ENCODE measurements at places on chromosomes 6 and 20.
A peak's percentile ranks its signal among the peaks of the same experiment; 100 is the strongest.

DNA sequence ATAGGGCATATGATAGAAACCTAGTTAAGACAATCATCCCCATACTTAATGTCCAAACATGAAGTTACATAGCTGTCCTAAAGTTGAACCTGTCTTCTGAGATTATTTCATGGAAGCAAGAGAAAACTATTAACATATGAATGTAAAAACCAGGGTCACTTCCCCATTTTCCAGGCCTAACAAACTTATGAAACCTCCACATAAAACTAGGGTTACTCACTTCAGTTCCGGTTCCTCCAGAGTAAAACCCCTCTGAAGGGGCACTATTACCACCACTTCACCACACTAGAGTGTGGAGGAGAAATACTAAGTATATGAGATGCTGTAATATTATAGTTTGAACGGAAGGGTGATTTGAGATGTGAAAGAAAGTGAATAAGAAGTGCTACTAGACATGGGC lies 14.9 kb downstream of the PRKN start:
- no peak for DNase-seq

GRCh38 chr6:35993150-35993549 lies 31.3 kb downstream of the SLC26A8 start:
- no peak for DNase-seq

- no peak for DNase-seq
Observed at GRCh38 chr6:154593122-154593521, 82.6 kb upstream of the CNKSR3 start.

GRCh38 chr6:166751051-166751595 lies 124.1 kb upstream of the RPS6KA2 start:
- peak; percentile 39 for DNase-seq

DNA sequence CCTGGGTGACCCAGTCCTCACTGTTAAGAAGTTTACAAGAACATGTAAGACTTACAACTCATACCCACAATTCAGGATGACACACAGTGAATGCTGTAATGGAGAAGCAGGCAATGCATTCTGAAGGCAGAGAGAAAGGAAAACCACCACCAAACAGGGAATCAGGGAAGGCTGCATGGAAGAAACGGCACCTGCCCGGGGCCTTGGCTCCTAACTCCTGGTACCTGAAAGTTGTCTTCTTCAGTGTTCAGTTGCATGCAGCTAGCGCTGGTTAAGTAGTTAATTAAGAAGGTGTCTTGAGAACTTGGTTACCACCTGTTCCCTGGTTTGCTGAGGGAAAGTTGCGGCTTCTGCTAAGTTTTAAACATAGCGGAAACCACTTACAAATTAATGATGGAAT lies 57.2 kb downstream of the GPR6 start:
- no peak for DNase-seq

DNA sequence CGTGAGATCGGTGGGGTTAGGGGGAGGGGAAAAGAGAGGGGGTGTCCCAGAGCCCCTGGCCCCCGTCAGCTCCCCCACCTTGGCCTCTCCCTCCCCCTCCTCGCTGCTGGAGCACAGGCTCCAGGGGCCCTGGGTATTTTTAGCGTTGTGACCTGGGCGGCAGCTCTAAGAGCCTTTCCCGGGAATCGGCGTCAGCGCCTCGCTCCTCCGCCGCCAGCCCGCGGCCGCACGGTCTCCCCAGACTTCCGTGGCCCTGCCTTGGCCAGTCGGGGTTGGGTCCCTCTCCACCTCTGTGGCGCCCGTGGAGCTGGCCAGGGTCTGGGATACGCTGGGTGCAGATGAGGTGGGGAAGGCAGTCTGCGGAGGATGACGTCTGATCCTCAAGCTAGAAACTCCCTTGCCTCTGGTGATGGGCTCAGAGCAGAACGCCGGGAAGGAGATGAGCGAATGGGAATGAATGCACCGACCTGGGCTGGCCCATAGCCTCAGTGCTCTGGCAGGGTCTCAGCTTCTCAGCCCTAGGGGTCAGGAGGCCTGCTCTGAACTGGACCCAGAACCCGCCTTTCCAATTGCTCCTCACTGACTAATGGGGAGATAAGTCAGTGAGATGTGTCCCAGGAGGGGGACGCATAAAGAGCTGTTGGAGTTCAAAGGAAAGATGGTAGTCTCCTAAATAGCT lies 883 bp upstream of the DBNDD2 start:
- no peak for DNase-seq

GRCh38 chr20:17276101-17276500 lies 49.3 kb downstream of the PCSK2 start:
- no peak for DNase-seq

DNA sequence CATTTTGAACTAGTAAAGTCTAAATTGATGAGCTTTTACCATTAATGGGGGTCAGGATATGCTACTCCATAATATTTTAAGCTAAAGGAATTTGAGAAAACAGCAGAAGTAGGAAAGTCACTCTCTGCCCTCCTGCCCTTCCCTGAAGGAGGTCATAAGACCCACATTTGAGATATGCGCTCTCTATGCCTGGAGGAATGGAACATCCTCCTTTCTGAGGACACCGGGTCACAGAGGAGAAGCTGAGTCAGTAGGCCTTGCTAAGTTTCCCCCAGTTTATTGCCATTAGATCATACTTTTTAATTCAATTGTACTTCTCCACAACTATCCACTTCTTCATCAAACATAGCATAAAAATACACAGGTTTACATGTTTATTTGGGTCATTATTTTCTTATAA lies 40.3 kb downstream of the AKAP7 start:
- DNase-seq = no peak

DNA sequence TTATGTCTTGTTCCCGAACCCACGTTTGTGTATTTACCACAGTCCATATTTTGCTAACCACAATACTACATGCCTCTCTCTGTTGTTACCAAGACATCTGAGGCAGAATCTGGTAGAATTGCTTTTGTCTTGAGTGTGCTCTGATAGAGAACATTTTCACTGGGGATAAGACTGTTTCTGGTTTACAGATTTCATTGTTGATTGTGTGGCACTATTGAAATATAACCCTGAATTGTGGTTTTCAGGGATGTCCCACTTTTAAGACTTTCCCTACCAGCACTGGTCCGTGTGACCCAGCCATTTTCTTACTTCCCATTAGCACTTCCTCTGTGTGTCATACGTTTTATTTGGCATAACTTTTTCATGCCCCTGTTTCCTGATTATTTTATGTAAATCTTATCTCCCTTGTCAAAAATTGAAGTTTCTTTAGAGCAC lies 12.2 kb downstream of the NCOA7 start:
- no peak for DNase-seq

GRCh38 chr20:51873652-51874051 lies 71.3 kb upstream of the SALL4 start:
- no peak for DNase-seq

DNA sequence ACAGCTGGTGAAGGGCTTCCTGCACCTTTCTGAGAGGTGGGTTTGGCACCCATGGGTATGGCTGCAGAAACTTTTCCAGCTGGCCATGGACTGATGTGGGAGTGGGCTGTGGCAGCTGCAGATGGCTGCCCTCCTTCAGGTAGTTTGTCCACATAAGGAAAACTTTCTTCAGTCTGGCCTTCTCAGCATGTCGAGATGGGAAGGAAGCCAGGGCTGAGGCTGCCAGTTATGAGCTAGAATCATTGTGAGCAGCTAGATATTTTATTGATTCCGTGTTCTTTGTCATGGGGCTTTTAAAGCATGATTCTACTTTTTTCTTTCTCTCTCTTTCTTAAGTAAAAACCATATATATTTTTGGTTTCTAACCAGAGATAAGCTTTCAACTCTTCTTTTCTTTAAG lies 16.6 kb downstream of the NKX2-4 start:
- no peak for DNase-seq

- no peak for DNase-seq
Observed at GRCh38 chr20:51360451-51361201, 181.9 kb downstream of the NFATC2 start.

- DNase-seq = no peak
Observed at GRCh38 chr6:82372656-82373055, 9.0 kb downstream of the TPBG start.

DNA sequence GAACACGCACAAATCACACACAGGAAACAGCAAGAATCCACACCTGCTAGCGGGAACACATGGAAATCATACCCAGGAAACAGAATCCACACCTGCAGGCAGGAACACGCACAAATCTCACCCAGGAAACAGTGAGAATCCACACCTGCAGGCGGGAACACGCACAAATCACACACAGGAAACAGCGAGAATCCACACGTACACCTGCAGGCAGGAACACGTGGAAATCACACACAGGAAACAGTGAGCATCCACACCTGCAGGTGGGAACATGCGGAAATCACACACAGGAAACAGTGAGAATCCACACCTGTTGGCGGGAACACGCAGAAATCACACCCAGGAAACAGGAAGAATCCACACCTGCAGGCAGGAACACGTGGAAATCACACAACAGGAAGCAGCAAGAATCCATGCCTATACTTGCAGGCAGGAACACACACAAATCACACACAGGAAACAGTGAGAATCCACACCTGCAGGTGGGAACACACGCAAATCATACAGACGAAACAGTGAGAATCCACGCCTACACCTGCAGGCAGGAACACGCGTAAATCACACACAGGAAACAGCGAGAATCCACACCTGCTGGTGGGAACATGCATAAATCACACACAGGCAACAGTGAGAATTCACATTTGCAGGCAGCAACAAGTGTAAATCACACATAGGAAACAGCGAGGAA lies 108.6 kb downstream of the DLL1 start:
- no peak for DNase-seq

DNA sequence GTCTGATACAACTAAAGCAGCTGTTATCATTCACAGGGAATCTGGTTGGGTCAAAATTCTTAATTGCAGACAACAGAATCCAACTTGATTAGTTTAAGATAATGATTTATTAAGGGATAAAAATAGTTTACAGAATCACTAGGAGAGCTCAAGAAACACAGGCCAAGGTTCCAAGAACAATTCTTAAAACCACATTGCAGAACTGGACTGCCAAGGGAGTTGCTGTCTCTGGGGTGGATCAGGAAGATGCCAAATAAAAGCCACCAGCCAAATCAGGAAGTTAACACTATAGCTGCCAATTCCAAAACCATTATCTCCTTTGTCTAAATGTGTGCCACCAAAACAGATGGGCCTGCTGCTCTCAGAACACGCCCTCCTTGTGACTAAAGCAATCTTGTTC lies 53.7 kb downstream of the NUDT3 start:
- DNase-seq = no peak

- peak; percentile 16 for DNase-seq
Observed at GRCh38 chr6:116536216-116536621, 9.3 kb downstream of the TRAPPC3L start.

DNA sequence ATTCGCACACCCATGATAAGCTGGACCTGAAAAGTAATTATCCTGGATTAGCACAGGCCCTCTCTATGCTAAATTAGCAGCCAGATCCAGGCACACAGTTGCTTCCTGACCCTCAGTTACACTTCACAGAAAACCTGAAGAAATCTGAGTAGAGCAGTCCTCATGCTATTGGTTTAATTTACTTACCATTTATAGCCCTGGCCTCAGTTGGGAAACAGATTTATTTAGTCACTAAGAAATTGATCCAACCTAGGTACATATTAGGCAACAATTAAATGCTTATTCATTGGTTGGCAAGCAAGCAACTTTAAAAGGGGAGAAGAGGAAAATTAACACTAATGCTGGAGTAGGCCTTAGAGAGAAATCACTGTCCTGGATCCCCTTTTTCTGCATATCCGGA lies 15.6 kb upstream of the EYA4 start:
- no peak for DNase-seq

DNA sequence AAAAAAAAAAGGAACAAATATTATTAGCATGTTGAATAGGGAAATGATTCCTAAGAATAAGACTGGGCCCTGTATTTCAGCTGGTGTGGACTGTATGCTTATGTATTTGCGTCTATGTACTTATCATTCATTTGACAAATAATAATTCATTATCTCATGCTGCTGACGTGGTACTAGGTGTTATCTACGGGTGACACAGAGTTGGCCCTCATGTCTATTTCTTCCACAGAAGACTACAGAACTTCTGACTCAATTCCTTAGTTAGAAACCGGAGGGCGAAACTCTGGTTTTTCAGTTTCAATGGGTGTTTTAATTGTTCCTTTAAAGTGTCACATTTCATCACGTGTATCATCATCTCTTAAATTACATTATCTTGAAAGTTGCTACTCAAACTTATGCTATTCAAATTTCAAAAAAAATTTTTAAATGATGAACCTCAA lies 305.9 kb downstream of the CLIC5 start:
- no peak for DNase-seq

GRCh38 chr6:132391391-132392269 lies 9.6 kb downstream of the MOXD1 start:
- no peak for DNase-seq

DNA sequence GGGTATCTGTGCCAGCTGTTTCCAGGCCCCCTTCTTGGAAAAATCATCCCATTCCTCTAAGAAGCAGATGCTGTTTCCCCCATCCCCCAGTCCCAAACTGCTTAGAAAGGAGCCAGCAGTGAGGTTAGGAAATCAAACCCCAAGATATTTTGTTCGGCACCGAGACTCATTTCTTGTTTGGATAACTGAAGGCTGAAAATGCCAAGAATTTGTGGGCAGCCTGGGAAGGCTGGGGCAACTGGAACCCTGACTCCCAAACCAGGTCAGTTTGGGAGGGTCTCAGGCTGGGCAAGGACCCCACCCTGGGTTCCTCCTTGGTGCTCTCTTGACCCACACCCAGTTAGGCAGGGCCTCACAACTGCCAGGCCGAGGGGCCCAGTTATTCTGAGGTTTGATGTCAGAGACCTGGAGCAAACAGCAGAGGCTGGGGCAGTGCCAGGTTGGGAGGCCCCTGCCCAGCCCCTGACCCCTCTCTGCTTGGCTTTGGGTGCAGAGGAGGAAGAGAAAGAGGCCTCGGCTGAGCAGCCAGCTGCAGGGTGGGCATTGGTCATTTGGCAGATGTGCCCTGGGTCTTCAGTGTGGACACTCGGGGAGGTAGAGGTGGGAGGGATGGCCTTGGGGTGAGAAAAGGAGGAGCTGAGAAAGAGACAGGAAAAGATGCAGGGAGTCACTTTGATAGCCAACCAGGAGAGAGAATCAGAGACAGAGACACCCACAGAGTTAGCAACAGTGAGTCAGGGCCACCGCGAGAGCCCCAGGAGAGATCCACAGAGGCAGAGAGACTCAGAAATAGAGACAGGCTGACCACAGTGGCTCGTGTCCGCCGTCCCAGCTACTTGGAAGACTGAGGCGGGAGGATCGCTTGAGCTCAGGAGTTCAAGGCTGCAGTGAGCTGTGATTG lies 5.0 kb downstream of the ANGPT4 start:
- no peak for DNase-seq

GRCh38 chr6:41027799-41028560 lies 11.0 kb downstream of the UNC5CL start:
- DNase-seq = peak; percentile 87

DNA sequence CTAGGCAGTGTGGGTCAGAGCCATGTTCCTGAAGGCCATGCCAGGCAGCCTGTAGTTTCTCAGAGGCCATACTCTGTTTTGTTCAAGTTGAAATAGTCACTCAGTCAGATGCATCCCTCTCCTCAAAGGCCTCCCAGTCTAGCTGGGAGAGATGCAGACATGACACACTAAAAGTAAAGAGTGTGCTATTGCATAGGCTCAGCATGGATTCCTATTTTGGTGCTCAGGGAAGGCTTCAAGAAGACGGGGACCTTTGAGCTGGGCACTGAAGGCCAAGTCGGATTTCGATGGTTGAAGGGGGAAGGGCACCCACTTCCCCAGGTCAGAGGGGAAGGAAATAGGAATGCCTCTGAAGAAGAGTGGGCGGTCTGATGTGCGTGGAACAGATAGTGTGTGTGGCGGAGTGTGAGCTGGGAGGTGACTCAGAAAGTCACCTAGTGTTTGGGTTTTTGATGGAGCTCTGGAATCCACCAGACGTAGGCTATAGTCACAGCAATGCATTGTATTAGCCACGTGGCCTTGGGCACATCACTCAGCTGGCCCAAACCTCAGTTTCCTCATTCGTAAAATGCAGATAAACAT lies 3.7 kb downstream of the EPB41L1 start:
- no peak for DNase-seq

- no peak for DNase-seq
Observed at GRCh38 chr6:149285626-149286025, 31.9 kb upstream of the TAB2 start.
